ENCODE measurements at places on chromosomes 4 and X.

DNA sequence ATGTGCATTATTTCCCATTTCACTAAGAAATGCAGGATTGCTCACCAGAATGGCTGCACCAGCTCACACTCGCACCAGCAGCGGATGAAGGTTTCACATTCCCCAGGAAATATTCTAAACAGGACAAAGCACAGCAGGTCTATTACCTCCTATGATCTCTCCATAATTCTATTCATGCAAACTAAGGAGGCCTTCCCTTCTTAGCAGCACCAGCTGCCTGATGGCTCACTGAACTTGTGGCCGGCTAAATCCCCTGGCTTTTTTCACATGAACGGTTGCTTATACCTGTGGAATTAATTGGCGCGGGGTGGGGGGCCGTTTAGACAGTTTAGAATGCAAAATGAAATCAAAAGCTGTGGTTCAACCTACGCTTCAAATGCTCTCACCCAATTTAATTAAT lies 73.5 kb upstream of the SRD5A3 start:
- DNase-seq, result no peak

DNA sequence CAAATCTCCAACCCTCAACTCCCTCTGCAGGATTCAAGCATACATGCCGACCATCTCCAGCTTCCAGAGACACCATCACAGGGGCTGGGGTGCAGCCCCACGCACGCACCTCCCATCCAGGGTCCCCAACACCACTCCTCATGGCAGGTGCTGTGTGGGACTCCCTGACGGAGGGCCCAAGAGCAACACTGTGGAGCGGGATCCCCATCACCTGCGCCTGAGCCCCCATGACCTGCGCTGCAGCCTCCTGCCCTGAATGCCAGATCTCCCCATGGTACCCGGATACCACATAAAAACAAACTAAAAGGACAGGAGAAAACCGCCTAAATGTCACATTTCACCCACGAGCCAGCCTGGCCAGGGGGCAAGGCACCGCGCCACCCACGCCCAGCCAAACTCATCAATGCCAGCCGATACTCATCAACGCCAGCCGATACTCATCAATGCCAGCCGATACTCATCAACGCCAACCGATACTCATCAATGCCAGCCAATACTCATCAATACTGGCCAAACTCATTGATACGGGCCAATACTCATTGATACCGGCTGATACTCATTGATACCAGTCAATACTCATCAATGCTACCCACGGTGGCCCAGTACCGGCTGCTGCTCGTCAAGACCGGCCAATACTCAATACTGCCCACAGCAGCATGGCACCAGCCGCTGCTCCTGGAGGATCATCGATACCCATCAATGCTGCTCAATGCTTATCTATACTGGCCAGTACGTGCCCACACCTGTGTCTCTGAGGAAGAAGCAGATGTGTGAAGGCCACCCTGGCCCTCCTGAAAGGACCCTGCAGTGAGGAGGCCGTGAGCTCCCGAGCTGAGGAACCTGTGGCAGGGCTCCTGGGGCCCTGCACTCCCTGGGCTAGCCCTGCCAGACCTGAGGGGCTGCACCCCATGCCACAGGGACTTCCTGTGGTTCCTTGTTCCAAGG lies 6.2 kb downstream of the CTBP1 start:
- no peak for DNase-seq

DNA sequence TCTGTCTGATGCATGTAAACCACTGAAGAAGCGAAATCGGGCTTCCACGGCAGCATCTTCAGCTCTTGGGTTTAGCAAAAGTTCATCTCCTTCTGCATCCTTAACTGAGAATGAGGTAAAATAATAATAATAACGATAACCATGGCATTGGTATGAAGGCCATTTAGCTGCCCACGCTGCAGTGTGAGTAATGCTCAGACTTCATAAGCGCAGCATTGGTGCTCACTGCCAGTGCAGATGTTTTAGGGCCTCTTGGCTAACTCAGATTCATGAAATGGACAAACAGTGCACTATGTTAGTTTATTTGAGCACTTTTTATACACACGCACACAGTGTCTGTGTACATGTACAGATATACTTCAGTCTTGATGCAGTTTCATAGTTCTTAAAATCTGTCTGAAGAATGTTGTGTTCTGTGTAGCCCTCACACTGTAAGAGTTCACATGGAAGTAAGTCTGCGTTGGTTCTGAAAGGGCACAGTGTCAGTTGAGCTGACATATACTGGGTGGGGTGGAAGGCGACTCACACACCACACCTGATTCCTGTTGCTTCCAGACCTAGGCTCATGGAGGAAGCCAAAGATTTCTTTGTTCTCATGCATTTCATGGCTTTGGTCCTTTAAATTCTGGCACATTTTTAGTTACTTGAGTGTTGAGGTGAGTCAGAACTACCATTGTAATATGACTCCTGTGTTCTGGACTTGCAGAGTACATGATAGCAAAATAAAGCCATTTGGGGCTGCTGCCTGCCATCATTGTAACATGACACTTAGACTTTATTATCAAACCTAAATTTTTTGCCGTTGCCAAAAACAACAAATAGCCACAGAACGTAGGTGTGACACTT lies 68.7 kb downstream of the NSD2 start:
- DNase-seq, result no peak

GRCh38 chr4:76611616-76612207 lies 176.7 kb downstream of the SHROOM3 start:
- DNase-seq, result no peak

DNA sequence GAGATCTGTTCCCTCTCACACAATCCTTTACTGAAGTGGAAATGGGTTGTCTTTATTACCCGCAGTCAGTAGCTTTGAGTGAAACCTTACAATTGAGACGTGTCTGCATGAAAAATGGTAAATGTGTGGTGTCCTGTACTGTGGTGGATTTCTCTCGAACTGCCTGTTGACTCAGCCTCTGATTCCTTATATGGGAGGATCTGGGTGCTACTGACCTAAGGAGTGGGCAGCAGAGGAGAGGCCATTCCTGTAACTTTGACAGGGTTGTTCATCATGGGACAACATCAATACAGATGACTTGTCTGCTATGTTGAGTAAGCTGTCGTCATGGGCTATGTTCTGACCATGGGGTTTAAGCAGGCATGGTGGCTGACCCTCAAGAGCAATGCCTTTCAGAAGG lies 159.6 kb upstream of the WDR1 start:
- no peak for DNase-seq

DNA sequence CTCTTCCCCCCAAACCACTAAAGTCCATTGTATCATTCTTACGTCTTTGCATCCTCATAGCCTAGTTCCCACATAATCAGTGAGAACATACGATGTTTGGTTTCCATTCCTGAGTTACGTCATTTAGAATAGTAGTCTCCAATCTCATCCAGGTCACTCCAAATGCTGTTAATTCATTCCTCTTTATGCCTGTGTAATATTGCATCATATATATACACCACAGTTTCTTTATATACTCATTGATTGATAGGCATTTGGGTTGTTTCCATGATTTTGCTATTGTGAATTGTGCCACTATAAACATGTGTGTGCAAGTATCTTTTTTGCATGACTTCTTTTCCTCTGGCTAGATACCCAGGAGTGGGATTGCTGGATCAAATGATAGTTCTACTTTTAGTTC lies 57.2 kb downstream of the ARFIP1 start:
- DNase-seq, result no peak

DNA sequence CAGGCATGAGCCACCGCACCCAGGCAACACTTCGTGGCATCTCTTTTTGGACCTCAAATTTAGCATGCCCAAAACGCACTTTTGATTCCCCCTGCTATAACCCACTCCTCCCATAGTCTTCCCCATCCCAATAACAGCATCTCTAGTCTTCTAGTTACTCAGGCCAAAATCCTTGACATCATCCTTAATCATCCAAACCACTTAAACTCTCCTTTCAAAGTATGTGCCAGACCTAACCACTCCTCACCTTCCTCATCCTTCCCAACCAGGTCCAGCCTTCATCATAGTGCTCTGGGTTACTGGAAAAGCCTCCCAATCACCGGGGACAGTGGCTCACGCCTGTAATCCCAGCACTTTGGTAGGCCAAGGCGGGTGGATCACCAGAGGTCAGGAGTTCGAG lies 41.9 kb downstream of the AFAP1 start:
- no peak for DNase-seq

- DNase-seq, result no peak
Observed at GRCh38 chr4:183195534-183195933, 96.5 kb downstream of the WWC2 start.

GRCh38 chr4:28799696-28800095 lies 1920.5 kb upstream of the PCDH7 start:
- no peak for DNase-seq
